WTC11 (cell line): ENCODE measurements at places on chromosomes 6 and 20.

DNA sequence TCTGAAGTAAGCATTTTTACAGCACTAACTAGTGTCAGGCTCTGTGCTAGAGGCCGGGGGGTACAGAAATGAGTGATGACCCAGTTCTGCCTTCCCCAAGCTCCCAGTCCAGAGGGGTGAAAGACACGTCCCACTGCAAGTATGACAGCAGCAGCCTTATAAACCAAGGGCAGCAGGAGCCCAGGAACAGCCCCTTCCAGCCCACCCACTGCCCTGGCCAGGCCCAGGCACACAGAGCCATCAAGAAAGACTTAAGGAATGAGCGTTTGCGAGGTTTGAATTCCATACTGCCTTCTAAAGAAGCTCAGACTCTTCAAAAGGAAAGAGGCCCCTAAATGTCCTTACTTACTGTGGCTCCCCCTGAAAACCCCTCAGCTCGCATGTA is 10.0 kb downstream of the TRERF1 start:
- peak; percentile 61 for DNase-seq

GRCh38 chr6:170575250-170575649 is 9.2 kb downstream of the PDCD2 start:
- DNase-seq, result no peak

DNA sequence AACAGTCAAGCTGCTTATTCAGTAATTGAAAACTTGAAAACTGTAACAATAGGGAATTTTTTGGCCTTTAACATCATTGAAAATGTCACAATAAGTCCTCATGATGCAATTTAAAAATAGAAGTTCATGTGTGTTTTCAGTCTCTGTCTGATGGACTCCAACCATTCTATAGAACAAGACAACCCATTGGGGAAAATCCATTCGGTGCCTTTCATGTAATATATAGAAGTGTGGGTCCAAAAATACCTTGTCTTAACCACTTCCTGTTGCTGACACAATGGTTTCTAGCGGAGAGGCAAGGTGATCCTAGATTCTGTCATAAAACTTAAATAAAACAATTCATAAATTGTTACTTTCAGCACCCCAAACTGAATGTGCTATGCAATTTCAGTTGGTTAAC is 1131.3 kb upstream of the MAP3K7 start:
- DNase-seq, result no peak

DNA sequence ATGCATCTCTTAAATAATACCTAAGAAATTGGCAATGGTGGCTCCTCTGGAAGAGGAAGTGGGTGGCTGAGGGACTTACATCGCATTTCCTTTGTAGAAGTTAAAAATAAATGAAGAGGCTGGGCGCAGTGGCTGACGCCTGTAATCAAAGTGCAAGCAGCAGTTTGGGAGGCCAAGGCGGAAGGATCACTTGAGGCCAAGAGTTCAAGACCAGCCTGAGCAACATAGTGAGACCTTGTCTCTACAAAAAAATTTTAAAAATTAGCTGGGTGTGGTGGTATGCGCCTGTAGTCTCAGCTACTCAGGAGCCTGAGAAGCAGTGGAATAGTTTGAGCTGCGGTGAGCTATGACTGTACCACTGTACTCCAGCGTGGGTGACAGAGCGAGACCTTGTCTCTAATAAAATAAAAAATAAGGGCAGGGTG is 12.2 kb upstream of the NCOA3 start:
- DNase-seq, result no peak

- no peak for DNase-seq
These were observed 31.9 kb upstream of the ENPP1 start for GRCh38 chr6:131775886-131776285.

DNA sequence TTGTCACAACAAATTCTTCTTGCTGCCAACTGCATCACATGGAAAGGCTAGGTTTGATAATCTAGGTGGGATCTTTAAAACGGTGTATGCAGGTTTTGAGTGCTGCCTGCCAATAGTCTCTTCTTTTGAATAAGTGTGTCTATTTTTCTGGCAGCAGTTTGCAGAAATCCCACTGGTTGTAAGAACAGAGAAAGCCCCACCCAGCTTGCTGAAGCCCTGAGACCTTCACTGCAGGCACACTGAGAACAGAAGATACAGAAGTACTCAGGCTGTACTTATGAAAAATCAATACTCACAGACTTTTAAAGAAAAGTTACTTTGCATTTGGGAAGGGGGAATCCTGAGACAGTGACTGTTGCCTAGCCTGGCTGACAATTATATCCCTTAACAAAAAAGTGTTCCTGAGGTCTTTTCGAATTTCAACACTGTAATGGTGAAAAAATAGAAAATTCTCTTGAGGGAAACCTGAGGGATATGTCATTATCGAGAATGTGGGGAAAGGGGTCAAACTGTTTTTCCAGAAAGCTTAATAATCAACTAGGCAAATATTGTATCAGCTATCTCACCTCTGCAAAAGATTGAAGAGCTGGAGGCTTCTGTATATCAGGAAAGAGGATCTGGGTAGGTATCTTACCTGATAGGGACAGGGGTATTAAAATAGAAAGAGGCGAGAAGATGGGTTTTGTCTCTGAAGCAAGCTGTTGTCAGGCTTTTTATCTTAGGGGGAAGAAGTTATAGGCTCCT is 199.9 kb downstream of the LRFN2 start:
- no peak for DNase-seq

- no peak for DNase-seq
These were observed 212.2 kb downstream of the ARHGAP18 start for GRCh38 chr6:129497481-129498441.

- peak; percentile 44 for DNase-seq
These were observed 279.7 kb downstream of the UST start for GRCh38 chr6:149026530-149026942.

DNA sequence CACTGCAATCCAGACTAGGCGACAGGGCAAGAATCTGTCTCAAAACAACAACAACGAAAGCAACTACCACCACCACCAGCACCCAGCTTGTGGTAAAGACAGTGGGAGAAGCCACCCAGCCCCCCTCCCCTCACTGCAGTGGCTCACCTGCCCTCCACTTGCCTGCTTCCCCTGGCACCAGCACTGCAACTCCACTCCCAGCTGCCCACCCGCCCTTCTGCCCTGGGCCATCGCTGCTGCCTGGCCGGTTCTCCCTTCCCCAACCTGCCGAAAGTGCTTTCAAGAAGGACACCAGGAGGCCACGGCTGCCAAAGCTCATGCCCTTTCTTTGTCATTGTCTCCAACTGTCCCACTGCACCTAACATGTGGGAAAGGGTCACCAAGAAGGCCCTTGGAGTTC is 94.7 kb upstream of the AGPAT4 start:
- no peak for DNase-seq
